Head of caudate nucleus (tissue), 42 donors: ENCODE measurements at places on chromosomes 7 and 10.

DNA sequence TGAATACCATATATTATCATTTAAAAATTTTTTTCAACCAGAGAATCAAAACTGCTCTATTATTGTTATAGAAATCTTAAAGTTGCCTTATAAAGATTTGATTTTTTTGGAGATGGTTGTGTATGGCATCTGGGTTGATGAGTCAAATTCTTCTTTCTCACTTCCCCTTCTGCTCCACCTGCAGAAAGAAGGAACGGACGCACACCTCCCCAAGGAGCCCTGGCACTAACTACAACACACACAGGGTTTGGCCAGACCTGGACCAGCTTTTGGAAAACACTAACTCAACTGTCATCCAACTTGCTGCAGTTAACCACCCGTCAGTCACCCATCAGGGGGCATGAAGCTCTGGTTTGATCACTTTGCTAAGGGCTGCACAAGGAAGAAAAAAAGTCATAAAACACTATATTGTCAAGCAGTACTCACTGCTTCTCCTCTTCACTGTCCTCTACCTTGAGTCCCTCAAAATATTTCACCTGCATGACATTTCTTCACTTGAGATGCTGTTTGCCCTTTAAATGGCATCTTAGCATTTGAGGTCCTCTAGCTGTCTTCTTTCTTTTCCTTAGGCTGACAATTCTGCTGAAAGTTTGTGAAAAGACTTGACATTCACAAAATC, 266.7 kb upstream of the PHF14 start:
- DNase-seq, result no peak

GRCh38 chr7:82212466-82212865, 231.1 kb downstream of the CACNA2D1 start:
- no peak for DNase-seq

- no peak for DNase-seq
These were observed 523.2 kb upstream of the SORCS1 start for GRCh38 chr10:107687701-107688100.

GRCh38 chr10:112675560-112676083, 228.6 kb downstream of the VTI1A start:
- no peak for DNase-seq

DNA sequence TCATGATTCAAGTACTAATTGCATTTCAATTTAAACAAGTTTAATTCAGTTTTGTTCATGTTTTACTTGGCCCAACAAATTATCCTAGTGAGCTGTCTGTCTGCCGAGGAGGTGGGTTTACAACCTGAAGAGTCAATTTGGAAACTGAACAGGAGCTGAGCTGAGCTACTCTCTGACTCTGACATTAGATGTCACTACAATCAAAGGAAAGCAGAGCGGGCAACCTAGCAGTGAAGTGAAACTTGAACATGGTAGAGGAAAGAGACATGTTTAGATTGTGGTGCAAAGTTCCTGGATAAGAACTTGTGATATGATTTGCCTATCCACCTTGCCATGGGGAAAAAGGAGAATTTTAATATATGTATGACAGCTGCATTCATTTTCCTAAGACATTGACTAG, 9.6 kb upstream of the AGR3 start:
- DNase-seq, result peak; percentile 40

DNA sequence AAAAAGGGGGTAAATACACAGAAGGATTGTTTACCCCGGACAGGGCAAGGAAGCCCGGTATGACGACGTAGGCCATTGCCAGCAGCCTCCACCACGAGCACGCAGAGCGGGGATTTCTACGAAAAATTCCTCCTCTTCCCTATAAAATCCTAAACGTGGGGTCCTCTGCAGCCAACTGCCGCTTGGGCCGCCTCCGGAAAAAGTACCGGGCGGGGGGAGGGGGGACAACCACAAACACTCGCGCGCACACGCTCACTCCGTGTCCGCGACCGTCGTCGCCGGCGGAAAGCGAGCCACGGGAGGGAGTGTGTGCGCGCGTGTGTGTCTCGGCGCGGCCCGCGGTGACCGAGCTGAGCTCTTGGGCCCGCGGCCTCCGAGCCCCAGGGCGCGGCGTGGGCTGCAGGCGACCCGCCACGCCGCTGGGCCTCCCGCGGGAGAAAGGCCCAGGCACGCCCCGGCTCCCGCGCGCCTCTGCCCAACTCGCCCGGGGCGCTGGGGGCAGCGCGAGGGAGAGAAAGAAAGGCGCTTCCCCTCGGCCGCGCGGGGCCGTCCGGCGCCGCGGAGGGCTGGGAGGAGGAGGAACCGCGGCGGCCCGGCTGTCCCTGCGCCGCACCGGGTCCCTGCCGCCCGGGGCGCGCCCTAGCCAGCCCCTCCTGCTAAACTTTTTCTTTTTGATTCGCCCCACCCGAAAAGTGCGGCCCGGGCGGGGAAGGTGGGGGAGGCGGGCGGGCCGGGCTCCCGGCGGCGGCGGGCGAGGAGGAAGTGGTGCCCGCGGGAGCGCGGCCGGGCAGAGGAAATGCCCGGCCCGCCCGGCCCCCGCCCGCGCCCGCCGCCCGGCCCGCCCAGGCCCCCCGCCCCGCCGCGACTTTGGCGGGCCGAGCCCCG, 1.5 kb downstream of the CTBP2 start:
- peak; percentile 71 for DNase-seq

- DNase-seq, result no peak
These were observed 3.5 kb downstream of the SUN1 start for GRCh38 chr7:835485-836401.

DNA sequence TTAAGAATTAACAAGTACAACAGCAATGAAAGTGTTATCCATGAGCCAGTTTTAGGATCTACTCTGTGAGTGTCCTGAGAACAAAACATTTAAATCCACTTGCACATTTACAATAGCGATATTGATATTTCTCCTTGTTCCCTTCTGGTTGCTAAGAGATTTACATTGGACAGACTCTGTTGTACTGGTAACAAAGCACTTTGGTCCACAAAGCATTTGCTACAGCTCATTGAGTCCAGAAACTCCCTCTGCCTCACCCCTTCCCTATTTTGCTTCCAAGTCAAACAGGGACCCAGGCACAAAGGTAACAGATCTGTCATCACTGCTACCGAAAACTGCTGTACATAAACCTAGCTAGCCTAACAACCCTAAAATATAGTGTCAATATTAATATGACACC, 2.1 kb downstream of the ANK3 start:
- no peak for DNase-seq

- DNase-seq, result no peak
These were observed 145.6 kb downstream of the GLCCI1 start for GRCh38 chr7:8114175-8114574.

DNA sequence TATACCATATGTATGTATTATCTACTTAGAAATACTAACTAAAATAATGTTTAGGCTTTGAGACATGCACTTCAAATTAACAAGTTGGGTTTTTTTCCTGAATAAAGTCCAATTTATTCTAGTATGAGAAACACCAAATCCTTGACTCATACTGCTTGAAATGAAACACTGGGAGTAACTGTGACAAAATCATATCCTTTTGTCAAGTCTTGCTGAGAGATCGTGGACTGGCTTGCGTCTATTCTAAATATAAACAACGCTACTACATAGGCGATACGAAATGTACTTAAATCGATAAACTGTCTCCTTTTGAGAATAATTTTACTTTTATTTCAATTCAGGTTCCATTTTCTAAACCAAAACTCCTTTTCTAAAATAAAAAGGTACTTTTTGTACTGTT, 16.3 kb downstream of the SMURF1 start:
- no peak for DNase-seq

DNA sequence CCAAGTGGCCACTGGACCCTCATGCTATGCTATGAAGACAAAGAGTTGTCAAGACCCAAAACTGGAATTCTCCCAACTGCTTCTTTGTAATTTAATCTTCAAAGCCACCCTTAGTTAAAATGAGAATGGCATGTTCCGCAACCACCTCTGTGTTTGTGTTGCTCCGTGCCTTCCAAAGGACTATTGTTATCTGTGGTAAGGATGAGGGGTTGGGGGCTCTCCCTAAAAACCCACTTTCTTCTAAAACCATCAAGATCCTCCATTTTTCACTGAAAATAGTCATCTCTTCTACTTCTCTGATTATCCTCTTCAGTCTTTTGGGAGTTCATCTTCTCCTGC, 222.1 kb upstream of the AOAH start:
- no peak for DNase-seq

- no peak for DNase-seq
These were observed 289.7 kb upstream of the VSTM2A start for GRCh38 chr7:54252256-54253035.

DNA sequence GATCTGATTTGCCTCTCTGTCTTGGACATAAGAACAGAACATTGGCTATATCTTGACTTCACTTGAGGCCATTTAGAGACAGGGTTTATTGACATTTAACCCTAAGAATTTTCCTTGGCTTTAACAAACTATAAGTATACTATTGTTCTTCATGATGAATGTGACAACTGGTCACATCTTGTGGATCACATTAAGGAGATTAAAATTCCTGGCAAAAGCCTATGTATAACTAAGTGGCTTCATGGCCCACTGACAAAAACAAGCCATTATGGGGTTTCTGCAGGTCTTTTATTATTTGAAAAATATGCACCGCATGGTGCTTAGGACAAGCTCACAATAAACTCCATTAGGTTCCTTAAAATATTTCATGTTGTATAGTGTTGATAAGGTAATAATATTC, 54.8 kb downstream of the THNSL1 start:
- DNase-seq, result no peak

GRCh38 chr7:29287366-29287765, 92.8 kb downstream of the CHN2 start:
- DNase-seq, result no peak

DNA sequence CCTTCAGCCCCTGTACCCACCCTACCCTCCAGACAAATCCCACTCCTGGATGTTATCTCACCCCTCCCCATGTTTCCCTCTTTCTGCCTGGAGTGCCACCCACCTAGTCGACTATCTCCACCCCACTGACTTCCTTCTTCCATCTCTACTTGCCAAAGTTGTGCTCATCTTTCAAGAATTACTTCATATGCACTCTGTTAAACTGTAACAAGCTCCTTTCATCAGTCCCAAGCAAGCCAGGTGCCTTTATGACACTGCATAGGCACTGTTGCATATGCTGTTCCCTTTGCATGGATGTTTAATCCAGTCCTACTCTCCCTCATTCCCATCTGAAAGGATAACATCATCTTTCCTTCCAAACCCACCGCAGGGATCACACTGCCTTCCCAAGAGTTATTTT, 8.9 kb upstream of the CDK1 start:
- DNase-seq, result no peak

- no peak for DNase-seq
These were observed 73.7 kb downstream of the WDFY4 start for GRCh38 chr10:48758411-48758810.

DNA sequence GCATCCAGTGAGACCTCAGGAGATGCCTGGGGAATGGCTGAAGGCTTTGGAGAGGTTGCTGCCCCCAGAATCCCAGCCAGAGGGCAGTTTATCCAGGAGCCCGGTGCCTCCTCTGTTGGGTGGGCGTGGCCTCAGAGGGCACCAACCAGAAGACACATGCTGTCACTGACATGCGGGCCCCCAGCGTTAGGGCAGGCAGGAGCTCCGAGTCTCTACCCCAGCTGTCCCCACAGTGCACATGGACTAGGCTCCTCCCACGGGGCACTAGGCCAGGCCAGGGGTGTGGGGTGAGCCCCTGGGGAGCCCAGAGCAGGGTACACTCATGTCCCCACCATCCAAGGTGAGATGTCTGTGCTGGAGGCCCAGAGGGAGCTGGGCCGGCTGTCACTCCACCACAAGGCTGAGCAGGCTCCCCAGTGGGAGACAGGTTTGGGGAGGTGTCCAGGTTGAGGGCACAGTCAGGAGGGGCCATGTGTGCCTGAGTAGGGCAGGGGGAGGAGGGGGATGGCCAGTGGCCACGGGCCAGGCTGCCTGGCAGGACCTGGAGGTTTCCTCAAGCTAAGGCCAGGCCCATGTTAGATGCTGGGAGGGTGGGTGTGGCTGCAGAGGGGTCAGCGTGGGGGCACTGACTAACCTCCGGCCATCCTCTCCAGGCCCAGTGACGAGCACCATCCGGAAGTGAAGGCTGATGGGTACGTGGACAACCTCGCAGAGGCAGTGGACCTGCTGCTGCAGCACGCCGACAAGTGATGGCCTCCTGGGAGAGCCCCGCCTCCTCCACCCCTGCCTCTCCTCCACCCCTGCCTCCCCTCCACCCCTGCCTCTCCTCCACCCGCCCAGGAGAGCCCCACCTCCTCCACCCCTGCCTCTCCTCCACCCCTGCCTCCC, 131.3 kb downstream of the FAM53B start:
- no peak for DNase-seq

GRCh38 chr7:150398965-150399320, 19.8 kb downstream of the ZNF775 start:
- no peak for DNase-seq

DNA sequence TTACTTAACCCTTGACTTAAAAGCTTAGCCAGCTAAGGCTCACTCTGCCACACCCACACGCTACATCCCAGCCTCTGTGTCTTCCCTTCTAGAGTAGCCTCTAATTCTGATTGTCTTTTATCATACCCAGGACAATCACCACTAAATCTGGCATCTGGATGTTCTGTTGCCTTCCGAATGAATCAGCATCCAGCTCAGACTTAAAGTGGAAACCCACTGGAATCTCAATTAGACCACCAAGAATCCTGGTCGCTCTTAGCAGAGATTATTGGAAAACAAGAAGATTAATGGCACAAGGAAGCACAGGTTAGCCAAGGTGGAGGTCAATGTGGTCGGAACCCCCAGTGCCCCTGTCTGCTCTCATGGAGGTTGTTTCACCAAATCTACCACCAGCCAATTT, 404.2 kb upstream of the FOXK1 start:
- no peak for DNase-seq

DNA sequence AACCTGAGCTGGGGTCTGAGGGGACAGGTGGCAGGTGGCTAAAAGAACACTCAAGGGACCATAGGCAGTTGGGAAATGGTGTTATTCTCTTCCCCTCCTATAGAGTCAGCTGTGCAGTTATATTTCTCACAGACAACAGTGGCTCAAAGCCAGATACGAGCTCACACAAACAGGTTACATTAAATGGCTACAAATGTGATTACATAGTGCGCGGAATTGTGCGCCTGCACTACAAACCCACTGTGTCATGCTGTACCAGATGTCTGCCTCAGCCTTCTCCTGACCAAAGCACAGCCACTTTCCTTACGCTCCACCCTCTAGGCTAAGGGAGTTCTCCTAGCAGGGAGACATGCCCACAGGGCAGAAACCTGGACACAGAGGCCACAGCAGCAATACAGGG, 387.2 kb downstream of the CNTNAP2 start:
- no peak for DNase-seq

GRCh38 chr7:95342642-95343307, 18.4 kb upstream of the PON1 start:
- DNase-seq, result no peak
